ENCODE measurements at places on chromosomes 3 and 15.

DNA sequence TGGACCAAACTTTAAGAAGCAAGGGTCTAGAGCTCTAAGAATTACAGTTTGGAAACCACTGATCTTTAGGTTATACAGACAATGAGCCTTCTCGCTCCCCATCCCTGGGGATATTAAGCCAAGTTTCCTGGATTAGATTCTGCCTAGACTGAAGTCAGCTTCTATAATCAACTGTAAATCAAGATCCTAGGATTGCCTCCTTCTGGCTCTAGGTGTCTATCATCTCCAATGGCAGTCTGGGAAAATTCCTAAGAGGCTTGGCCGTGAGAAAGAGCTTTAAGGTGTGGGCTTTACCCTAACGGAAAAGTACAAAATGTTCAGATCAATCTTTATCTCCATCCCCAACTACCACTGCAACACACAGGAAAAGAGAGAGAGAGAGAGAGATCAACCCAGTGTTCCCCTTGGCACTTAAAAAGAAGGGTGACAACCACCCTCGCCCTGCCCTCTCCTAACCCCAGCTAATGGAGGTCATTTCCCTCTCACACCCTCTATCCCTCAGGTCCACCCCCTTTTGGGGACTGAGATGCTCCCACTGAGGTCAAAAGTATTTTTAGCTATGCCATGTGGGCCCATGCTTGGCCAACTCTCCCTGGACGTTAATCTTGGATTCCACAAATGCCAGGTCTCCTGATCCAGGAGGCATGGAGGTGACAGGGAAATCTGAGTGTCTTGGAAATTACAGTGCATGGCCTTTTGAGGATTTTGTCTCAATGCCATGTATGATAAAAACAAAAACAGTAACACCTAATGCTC, 202.8 kb upstream of the BCL6 start:
- no peak for DNase-seq

DNA sequence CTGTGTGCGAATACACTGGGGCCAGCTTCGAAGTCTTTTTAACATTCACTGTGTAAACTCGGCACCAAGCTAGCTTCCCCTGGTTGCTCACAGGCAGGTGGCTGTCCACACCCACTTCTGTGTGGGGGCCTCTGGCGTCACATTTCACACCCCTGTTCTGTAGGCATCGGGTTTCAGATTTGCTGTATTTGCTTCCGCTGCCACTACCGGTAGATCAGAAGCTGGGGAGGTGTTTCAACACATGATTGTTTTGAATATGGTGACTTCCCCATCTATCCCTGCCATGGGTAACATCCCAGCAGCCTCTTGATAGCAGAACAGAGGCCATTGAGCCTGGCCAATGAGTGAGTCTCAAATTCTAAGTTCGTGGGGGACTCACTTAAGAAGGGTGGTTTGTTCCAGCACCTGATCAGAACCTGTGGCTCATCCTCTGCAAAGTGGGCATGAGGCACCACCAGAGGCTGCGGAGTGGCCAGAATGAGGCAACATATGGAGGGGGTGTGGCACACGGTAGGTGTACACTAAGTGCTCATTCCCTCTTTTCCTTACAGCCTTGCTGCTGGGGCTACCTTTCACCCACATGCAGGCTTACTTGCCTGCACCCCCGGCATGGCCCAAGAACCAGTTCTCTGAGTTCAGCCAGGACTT, 61.5 kb downstream of the IQSEC1 start:
- no peak for DNase-seq

DNA sequence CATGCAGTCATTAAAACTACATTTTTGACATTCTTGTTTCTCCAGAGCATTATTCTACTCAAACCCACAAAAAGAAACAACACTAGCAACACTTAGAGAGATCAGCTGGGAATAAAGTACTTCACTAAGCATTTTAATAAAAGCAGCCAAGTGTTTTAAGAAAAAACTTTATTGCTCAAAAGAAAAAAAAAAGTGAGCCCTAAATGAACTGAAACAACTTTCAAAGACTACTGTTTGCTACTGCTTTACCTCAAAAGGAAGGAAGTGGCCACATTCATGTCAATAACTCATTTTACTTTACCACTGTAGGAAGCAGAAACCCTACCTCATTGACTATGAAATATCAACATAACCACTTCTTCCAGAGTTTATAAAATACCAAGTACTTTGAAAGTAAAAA, 91.3 kb downstream of the UACA start:
- no peak for DNase-seq

GRCh38 chr3:23238578-23238977, 35.5 kb downstream of the UBE2E2 start:
- DNase-seq = no peak

- DNase-seq = no peak
These were observed 366.7 kb downstream of the PTPRG start for GRCh38 chr3:61928039-61928438.

GRCh38 chr15:87959080-87959479, 297.5 kb downstream of the NTRK3 start:
- DNase-seq = no peak

DNA sequence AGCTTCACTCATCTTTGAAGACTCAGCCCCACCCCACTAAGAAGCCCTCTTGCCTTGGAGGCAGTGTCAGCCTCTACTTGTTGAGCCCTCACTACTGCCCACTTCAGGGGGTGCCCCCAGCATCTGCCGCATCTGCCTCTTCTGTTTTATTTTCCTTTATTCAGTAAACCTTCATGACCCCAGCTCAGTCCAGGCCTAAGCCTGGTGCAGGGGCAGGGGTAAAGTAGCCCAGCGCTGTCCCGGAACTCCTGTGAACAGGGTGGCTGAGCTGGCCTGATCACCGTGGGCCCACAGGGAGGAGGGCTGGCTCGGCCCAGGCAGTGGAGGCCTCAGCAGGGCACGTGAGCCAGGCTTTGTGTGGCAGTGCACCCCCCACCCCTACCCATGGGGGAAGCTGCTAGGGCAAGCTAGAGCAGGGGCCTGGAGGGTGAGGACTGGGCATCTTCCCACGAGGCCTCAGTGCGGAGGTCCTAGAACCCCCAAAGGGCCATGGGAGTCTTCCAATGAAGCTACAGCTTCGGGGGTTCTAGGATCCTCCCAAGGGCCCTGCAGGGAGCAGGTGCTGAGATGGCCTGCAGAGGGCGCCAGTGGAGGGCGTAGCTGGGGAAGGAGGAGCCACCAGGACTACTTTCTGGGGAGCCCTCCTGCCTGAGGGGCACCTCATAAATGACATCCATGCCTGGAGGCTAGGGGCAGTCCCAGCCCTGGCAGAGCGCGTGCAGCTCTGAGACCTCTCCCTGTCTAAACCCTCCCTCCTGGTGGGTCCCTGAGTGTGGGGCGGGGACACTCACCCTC, 36.0 kb downstream of the TSPAN3 start:
- DNase-seq = no peak

DNA sequence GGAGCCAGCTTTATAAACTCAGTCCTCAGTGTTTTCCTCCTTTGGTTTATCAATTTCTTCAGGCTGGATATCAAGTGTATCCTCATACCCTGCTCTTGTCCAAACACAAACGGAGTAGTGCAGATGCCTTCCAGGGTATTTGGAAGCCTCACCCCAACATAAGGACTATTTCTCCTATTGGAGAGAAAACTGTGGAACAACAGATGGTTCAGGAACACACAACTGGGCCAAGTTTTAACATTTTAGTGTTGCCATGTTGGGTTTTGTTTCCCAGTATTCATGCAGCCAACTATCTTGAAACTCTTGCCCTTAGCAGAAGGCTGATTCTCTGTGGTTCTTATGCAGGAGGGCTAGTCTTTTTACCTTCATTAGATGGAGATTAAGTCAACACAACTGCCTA, 398.1 kb downstream of the GABRB3 start:
- DNase-seq = no peak

DNA sequence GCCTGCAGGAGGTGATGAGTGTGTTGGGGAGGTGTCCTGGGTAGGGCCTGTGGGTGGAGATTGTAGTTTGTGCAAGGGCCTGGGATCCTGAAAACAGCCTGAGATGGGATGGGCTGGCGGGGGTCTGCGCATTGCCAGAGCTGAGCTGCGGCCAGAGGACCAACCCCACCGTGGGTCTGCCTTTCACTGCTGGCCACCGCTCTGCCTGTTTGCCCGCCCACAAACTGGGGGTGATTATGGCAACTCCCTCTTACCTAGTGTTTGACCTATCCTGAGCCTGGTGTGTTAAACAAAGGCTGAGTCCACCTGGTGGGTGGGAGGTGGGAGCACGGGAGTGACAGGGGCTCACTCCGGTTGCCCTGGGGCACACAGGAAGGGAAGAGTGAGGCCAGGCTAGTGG, 9.8 kb downstream of the ABTB1 start:
- no peak for DNase-seq

- DNase-seq = no peak
These were observed 198.7 kb upstream of the CMC1 start for GRCh38 chr3:28042707-28043106.

DNA sequence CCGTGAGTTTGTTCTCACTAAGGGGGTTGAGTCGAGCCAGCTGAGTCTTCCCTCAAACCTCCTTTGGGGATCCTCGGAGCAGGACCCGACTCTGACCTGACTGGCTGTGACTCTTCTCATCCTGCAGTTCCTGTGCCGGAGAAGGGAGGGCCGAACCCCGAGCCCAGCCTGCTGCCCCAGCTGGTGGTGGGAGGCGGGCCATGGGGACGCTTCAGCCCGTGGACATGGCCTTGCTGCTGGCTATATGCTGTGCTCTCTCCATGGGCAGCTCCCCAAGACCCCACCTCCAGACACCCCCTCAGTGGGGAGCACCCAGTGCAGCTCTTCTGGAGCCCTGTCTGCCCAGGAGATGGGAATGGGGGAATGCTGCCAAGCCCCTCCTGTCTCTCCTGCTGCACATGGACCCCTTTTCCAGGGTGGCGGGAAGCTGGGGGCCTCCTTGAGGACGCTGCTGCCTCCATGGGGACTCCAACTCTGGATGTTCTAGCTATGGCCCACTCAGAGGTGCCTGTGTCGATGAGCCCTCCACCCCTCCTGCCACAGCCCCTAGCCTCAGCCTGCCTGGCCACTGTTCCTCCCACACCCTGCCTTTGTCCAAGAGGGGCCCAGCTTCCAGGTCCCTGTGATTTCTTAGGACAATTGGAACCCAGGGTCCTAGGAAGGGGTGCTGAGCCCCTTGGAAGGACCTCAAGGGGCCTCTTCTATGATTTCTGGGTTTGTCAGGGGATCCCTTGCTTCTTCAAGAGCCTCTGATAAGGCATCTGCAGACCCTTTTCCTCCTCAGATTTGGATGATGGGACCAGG, 12.8 kb downstream of the C15orf39 start:
- no peak for DNase-seq

- no peak for DNase-seq
These were observed 32.7 kb upstream of the CD96 start for GRCh38 chr3:111509308-111509707.

GRCh38 chr3:23262766-23263165, 59.6 kb downstream of the UBE2E2 start:
- DNase-seq = no peak

DNA sequence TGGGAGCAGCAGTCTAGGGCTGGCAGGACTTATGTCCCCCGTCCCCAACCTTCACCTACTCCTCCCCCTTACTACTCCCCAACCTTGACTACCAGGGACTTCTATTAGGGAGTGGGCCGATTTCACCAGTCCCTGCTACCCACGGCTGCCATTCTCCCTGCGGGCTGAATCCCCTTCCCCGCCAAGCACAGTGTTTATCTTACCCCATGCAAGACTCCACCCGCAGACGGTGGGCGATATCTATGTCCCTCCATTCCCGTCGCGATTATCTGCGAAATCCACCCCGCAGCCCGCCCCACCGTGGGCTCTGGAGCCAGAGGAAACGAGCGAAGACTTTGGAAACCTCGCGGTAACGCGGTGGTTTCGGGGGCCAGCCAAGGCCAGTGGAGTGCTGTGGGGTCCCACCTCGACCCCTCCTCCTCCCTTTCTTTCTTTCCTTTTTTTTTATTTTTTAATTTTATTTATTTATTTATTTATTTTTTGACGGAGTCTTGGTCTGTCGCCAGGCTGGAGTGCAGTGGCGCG, 4.7 kb downstream of the ISLR2 start:
- DNase-seq = no peak

DNA sequence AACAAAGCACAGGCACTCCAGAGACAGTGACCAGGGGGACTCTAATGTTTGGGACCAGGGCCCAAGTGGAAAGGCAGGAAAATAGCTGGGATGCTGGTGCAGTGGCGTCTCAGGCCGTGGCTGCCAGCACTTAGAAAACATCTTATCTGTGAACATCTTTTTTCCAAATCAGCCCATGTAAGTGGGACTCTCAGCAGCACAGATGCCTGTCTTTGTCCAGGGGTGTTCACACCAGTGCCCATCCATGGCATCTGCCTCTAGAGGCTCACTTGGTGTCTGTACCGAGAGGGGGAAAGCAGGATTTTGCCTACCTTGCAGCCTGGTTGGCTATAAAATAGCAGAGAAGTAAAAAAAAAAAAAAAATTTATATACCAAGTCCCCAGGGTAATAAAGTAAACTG, 26.7 kb downstream of the SLC12A8 start:
- DNase-seq = peak; percentile 18

DNA sequence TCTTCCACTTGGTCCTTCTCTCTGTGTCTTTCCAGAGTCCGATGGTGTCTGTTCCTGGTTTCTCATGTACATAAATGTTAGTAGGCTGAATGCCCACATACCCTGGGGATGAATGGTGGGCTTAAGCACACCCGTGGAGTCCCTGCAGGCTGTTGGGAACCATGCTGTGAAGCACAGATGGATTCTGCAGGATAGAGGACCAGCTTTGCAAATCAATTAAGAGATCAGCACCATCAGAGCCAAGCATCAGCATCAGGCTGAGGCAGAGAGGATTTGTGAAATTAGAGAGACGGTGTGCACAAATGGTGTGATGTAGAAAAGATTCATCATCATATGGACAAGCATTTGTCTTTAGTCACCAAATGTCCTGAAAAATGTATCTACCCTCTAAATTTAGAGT, 127.1 kb downstream of the SV2B start:
- no peak for DNase-seq

GRCh38 chr3:134511500-134511899, 25.6 kb downstream of the CEP63 start:
- DNase-seq = no peak

DNA sequence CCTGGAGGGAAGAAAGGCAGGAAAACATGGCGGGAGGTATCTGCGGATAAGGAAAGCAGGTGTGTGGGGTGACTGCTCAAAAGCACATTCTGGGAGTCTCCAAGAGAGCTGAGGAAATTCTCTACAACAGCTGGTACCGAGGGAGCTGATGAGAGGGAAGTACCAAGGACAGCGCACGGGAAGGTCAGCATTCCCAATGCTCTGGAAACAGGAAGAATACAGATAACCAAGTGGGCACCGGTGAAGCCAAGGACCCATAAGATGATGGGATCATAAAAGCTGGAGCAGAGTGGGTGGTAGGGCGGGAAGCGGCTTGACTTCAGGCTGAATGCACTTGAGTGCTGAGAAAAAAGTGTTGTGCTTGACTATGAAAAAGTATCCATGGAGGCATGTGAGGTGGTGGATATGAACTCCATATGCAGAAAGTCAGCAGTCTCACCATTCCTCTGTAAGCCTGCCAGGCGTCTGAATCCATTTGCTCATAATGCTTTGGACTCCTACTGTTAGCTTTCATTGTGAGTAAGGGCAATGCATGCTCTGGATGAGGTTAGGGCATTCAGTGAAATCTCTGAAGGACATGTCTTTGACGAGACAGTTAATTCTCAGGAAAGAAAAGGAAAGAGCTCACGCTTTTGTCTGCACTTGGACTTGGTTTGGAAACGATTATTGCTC, 215.5 kb downstream of the NR1D2 start:
- DNase-seq = no peak

GRCh38 chr15:88985547-88986393, 72.6 kb upstream of the MFGE8 start:
- no peak for DNase-seq

All from SHP77 (cell line).